ENCODE measurements at places on chromosomes 7 and 10. TPM values are rescaled to one million over a fixed set of nuclear protein-coding genes. Genes with fewer than 3 reads are reported as not detected.

CHPF2 gene
- total RNA-seq = 41.0 TPM

STEAP2 gene
- total RNA-seq = 0.02 TPM

CFAP46 gene
- not detected for total RNA-seq

MKI67 gene
- total RNA-seq = 272 TPM

NME8 gene
- total RNA-seq = not detected

PVRIG gene
- 49.9 TPM for total RNA-seq

DENND2A gene
- total RNA-seq = not detected

ADAP1 gene
- total RNA-seq = 23.7 TPM

FBXO24 gene
- total RNA-seq = 1.2 TPM

SERPINE1 gene
- 0.27 TPM for total RNA-seq

PLEKHS1 gene
- total RNA-seq = not detected

Data from T-helper 2 cell treated with Interferon-gamma antibody and Interleukin-4, amounts not matched to agents 100 ng/mL and 5 ng/mL, for 36 hours (primary cell).